ENCODE measurements at places on chromosomes 3 and 15. TPM values are rescaled to one million over a fixed set of nuclear protein-coding genes. Genes with fewer than 3 reads are reported as not detected.

GRCh38 chr3:40968666-40969065, 230.6 kb upstream of the CTNNB1 start:
- H3K27me3 ChIP-seq, result no peaks in the 10 kb centered on the region
- H3K4me1 ChIP-seq, result peaks cover 3% of the 10 kb centered on the region
- no peak for DNase-seq
- H3K36me3 ChIP-seq, result no peaks in the 10 kb centered on the region

DNA sequence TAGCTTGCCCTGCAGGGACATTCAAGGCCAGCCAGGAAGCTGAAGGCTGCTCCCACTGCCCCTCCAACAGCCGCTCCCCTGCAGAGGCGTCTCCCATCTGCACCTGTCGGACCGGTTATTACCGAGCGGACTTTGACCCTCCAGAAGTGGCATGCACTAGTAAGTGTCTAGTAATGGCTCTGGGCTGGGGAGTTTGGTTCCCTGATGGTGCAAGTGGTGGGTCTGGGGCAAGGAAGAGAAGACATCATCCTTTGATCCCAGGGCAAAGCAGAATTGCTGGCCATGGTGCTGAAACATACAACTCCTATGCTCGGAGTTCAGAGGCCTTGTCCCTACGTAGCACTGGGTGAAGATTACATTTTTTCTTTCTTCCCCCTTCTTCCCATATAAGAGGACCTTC, 311.4 kb downstream of the EPHB1 start:
- no peaks in the 10 kb centered on the region for H3K36me3 ChIP-seq
- H3K27ac ChIP-seq, result no peak overlapping the region
- no peaks in the 10 kb centered on the region for H3K27me3 ChIP-seq
- no peak overlapping the region for H3K4me3 ChIP-seq
- H3K4me1 ChIP-seq, result no peaks in the 10 kb centered on the region

GRCh38 chr3:79255292-79255691, 512.5 kb downstream of the ROBO1 start:
- DNase-seq, result no peak
- no peak overlapping the region for H3K27ac ChIP-seq
- H3K27me3 ChIP-seq, result no peaks in the 10 kb centered on the region
- no peak overlapping the region for H3K4me3 ChIP-seq

The TTLL13 gene
- total RNA-seq, result not detected

DNA sequence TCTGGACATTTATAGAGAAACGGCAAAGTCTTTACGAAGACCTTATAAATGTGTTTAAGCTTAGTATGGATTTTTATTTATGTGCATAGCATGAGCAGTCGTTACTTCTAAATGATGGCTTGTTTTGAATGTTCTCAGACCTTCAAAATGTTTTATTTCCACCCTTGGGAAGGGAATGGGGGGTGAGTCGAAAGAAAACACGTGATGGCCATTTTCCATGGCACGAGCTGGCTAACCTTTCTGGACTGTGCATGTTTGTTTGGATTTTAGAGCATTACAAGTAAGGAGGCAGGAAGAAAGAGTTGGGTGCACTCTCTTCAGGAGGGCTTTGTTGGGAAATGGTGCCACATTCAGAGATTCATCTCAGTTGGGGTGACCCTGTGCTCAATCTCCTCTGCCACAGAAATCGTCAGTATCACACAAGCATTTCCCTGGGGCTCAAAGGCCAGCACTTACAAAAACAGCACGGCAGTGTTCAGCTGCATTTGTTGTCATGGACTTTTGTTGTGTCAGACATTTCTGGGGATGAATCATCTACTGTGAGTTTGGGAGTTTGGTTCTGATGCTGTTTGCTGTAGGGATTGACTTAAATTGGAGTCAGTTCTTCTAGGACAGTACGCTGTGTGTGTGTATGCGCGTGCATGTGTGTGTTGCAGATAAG, 52.3 kb upstream of the ADAMTS9 start:
- no peak overlapping the region for H3K27ac ChIP-seq
- no peaks in the 10 kb centered on the region for H3K27me3 ChIP-seq
- H3K4me1 ChIP-seq, result peaks cover 4% of the 10 kb centered on the region
- H3K36me3 ChIP-seq, result no peaks in the 10 kb centered on the region
- DNase-seq, result no peak

The ILDR1 gene
- 3.7 TPM for total RNA-seq

- H3K36me3 ChIP-seq, result no peaks in the 10 kb centered on the region
- DNase-seq, result no peak
- H3K27me3 ChIP-seq, result no peaks in the 10 kb centered on the region
- no peak overlapping the region for H3K4me3 ChIP-seq
- no peak overlapping the region for H3K27ac ChIP-seq
Measured at GRCh38 chr3:121836481-121836880, 1.5 kb downstream of the EAF2 start.

- H3K4me3 ChIP-seq, result no peak overlapping the region
- no peaks in the 10 kb centered on the region for H3K36me3 ChIP-seq
- H3K27ac ChIP-seq, result no peak overlapping the region
- no peaks in the 10 kb centered on the region for H3K4me1 ChIP-seq
- no peak for DNase-seq
- H3K27me3 ChIP-seq, result no peaks in the 10 kb centered on the region
Measured at GRCh38 chr3:171133796-171134569, 107.5 kb upstream of the SLC2A2 start.

The SH2D7 gene
- total RNA-seq, result 7.7 TPM

GRCh38 chr3:188693435-188693834, 478.3 kb upstream of the TPRG1 start:
- no peaks in the 10 kb centered on the region for H3K4me1 ChIP-seq
- no peaks in the 10 kb centered on the region for H3K27me3 ChIP-seq
- no peak overlapping the region for H3K27ac ChIP-seq
- no peak for DNase-seq
- no peaks in the 10 kb centered on the region for H3K36me3 ChIP-seq

The AP3S2 gene
- total RNA-seq, result 74.1 TPM

DNA sequence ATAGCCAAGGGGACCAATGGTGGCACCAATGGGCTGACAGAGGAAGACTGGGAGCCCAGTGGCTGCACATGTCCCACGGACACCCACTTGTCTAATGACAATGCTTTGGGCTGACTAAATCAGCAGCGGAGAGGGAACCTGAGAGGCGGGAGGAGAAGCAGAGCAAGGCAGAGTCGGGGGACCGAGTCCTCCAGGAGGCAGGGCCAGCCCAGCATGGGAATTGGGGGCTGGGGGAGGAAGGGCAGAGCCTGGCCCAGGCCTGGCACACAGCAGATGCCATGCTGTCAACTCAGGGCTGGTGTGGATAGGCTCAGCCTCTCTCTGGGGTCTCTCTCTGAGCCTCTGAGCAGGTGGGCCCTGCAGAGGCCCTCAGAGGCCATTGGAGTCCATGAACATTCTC, 78.4 kb upstream of the KLF13 start:
- H3K4me3 ChIP-seq, result no peak overlapping the region
- DNase-seq, result no peak
- H3K27me3 ChIP-seq, result no peaks in the 10 kb centered on the region
- no peak overlapping the region for H3K27ac ChIP-seq

DNA sequence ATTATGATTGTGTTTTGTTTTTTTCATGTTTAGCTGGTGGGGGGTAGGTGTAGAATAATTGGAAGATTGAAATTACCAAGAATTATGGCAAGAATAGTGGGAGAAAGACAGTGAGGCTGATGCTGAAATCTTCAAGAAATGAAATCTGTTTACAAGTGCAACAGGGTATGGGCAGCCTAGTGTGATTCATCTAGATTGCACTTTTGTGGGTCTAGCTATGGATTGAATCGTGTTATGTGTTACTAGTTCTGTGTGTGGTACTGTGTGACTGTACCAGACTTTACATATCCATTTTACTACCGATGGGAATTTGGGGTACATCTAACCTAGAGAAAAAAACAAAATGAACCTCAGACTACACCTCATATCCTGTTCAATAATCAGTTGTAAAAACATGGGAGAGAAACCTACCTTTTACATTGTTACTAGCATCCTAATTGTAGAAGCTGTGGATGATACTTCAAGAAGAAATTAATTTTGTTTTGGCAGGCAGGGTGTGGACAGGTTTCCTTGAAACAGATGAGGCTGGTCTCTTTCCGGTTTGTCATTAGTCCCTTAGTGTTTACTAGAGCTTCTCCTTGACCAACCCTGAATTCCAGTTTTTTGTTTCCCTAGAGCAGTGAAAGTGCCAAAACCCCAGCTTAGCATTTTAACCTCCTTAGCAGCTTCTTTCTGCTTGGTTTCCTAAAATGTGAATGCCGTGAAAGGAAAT, 47.9 kb downstream of the OPA1 start:
- no peak overlapping the region for H3K27ac ChIP-seq
- H3K27me3 ChIP-seq, result no peaks in the 10 kb centered on the region
- DNase-seq, result no peak
- no peaks in the 10 kb centered on the region for H3K4me1 ChIP-seq
- no peak overlapping the region for H3K4me3 ChIP-seq
- H3K36me3 ChIP-seq, result no peaks in the 10 kb centered on the region

- H3K4me3 ChIP-seq, result peak overlapping the region; percentile 33
- no peaks in the 10 kb centered on the region for H3K36me3 ChIP-seq
- H3K27ac ChIP-seq, result no peak overlapping the region
- H3K27me3 ChIP-seq, result no peaks in the 10 kb centered on the region
- H3K4me1 ChIP-seq, result no peaks in the 10 kb centered on the region
- DNase-seq, result no peak
Measured at GRCh38 chr3:122078235-122078935, 23.2 kb downstream of the CD86 start.

DNA sequence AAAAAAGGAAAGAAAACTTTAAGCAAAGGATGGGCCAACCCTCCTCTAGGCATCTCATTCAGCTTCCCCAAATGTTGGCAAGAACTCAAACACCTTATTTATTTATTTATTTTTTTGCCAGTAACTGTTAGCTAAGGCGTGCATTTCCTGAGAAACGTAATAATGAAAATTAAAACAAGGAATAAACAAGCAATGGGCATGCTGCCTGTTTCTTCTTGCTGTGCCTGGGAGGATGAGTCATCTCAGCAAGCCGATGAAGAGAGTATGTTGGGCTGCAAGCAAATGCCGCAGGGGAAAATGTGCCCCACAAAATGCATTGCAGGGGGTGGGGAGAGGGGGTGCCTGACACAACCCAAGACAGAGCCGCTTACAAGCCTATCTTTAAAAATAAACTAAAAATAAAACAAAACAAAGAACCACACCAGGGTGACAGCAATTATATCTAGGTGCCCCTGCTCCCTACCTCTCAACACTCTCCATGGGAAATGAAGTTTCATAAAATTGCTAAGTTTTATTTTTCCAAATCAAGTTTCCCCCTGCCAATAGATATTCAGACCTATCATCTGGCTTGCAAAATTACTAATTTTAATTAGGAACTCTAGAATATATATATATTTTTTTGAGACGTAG, 40.3 kb downstream of the EIF4E3 start:
- H3K27me3 ChIP-seq, result no peaks in the 10 kb centered on the region
- no peak overlapping the region for H3K27ac ChIP-seq
- no peaks in the 10 kb centered on the region for H3K4me1 ChIP-seq
- H3K4me3 ChIP-seq, result no peak overlapping the region
- DNase-seq, result no peak

GRCh38 chr15:39692356-39693327, 90.0 kb downstream of the FSIP1 start:
- H3K27ac ChIP-seq, result no peak overlapping the region
- no peaks in the 10 kb centered on the region for H3K27me3 ChIP-seq
- H3K36me3 ChIP-seq, result no peaks in the 10 kb centered on the region
- H3K4me1 ChIP-seq, result no peaks in the 10 kb centered on the region
- H3K4me3 ChIP-seq, result no peak overlapping the region

The CASR gene
- 0.28 TPM for total RNA-seq

The ZNF35 gene
- total RNA-seq, result 7.2 TPM

DNA sequence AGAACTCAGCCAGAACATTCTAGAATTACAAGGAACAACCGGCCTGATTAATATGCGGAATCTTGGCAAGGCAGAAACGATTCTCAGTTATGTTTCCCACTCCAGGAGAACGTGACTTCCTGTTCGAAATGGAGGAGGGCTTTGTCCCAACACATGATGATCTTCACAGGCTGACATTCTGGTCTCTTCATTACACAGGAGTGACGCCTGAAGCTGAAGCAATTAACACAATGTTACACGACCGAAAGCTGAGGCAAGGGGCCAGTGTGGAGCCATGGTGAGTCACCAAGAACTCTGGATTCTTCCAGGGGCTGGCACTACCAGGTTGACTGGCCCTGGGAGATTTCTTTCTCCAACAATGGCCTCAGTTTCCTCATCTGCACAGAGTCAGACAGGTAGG, 40.9 kb downstream of the RFTN1 start:
- H3K36me3 ChIP-seq, result no peaks in the 10 kb centered on the region
- H3K4me1 ChIP-seq, result peaks cover 7% of the 10 kb centered on the region
- no peak overlapping the region for H3K4me3 ChIP-seq
- H3K27ac ChIP-seq, result no peak overlapping the region

The ALDH1A2 gene
- total RNA-seq, result 13.1 TPM

DNA sequence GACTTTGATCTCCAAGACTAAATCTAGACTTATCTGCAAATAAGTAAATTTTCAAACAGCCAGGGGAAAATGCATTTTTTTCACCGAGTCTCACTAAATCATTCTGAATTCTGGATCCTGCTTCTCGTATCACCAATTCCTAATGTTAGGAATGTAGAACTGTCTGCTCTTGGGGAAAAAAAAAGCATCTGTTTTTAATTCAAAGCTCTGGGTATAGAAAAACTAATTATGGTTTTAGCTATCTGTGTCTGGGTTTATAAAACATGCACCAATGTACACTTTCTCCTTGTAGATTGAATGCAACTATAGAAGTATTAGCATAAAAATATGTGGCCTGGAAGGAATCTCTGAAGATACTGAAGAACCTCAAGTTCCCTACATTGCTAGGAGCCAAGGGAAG, 4.8 kb upstream of the CDAN1 start:
- H3K27me3 ChIP-seq, result no peaks in the 10 kb centered on the region
- DNase-seq, result no peak
- peaks cover 8% of the 10 kb centered on the region for H3K4me1 ChIP-seq
- peaks cover 6% of the 10 kb centered on the region for H3K36me3 ChIP-seq

DNA sequence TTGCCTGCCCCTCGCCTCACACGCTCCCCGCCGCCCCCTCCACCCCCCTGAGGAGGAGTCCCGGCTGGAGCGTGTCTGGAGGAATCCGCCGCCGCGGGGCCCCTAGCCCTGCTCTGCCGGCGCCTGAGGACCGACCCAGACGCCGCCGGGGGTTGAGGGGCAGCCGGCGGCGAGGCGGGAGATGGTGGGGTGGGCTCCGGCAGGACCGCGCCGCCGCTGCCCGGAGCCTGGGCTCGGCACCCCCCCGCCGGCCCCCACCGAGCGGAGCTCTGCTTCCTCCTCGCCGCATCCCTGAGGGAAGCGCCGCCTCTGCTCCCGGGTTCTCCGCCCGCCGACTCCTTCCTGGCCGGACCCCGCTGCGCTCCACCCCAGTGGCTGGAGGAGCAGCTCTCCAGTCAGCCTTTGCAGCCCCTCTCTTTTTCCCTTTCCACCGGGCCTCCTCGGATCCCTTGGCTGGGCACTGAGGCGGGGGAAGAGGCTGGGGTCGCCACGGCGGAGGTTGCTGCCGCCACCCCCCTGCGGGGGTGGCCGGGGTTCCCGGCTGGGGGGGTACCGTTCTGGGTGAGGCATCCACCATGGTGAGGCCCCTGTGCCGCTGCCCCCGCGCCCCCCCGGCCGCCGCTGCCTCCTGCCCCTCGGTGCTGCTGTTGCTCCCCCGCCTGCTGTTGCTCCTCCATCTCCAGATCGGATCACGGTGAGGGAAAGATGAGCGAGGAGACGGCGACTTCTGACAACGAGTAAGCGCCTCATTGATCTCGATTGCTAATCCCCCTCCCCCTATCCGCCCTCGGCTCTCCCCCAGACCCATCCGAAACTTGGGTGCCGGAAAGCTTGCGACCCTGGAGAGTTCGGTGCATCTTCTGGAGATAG, at the start of gene SPRED1:
TSS of gene SPRED1 (plus strand) at position 356 of the 870 bp plus-strand sequence. CDS start at position 706, 350 bp downstream.
- peak within 1 kb of the TSS; percentile 100 for H3K27ac ChIP-seq
- no peaks in the 10 kb centered on the region for H3K27me3 ChIP-seq
- H3K36me3 ChIP-seq, result no peaks in the 10 kb centered on the region

GRCh38 chr15:25709437-25710159, 153.5 kb downstream of the ATP10A start:
- H3K36me3 ChIP-seq, result no peaks in the 10 kb centered on the region
- no peaks in the 10 kb centered on the region for H3K4me1 ChIP-seq
- no peak for DNase-seq

Measured in Peyer's patch (tissue), 4 donors.